ENCODE measurements at places on chromosomes 1 and 21. TPM values are rescaled to one million over a fixed set of nuclear protein-coding genes. Genes with fewer than 3 reads are reported as not detected.

HMCN1 gene
- total RNA-seq, result 30.5 TPM

GUCA2B gene
- not detected for total RNA-seq

LYPLAL1 gene
- 56.7 TPM for total RNA-seq

LCE1C gene
- total RNA-seq, result not detected

LMOD1 gene
- total RNA-seq, result 19.4 TPM

TIE1 gene
- total RNA-seq, result 67.9 TPM

SLC2A5 gene
- total RNA-seq, result 2.3 TPM

DAB1 gene
- 0.12 TPM for total RNA-seq

PEAR1 gene
- total RNA-seq, result 1.6 TPM

C8A gene
- not detected for total RNA-seq

DENND1B gene
- 11.0 TPM for total RNA-seq

TMPRSS3 gene
- not detected for total RNA-seq

RNU1-2 gene
- 2,224 TPM for total RNA-seq

LYPD8 gene
- total RNA-seq, result not detected

B3GALT6 gene
- 35.1 TPM for total RNA-seq

PDC gene
- not detected for total RNA-seq

KPRP gene
- not detected for total RNA-seq

LAPTM5 gene
- total RNA-seq, result not detected

VHLL gene
- not detected for total RNA-seq

KLHDC9 gene
- 1.3 TPM for total RNA-seq

SPEN gene
- 20.3 TPM for total RNA-seq

KIF17 gene
- 4.6 TPM for total RNA-seq

NOTCH2NLA gene
- 140 TPM for total RNA-seq

CDKN2C gene
- total RNA-seq, result 11.5 TPM

ESPN gene
- 0.62 TPM for total RNA-seq

SPRR2B gene
- not detected for total RNA-seq

NEK2 gene
- 17.9 TPM for total RNA-seq

UBAP2L gene
- total RNA-seq, result 87.3 TPM

SPRR1A gene
- total RNA-seq, result not detected

LAD1 gene
- not detected for total RNA-seq

SORT1 gene
- 5.8 TPM for total RNA-seq

URB2 gene
- total RNA-seq, result 11.4 TPM

FAM110D gene
- total RNA-seq, result under 0.01 TPM

FAAH gene
- 1.00 TPM for total RNA-seq

WNT2B gene
- total RNA-seq, result 1.2 TPM

CYP2J2 gene
- 0.33 TPM for total RNA-seq

ATPAF1 gene
- 54.0 TPM for total RNA-seq

KRTAP21-2 gene
- not detected for total RNA-seq

CR1L gene
- total RNA-seq, result not detected

FCRL1 gene
- total RNA-seq, result not detected

BRINP2 gene
- total RNA-seq, result 0.12 TPM

PIP5K1A gene
- total RNA-seq, result 66.1 TPM

DIO1 gene
- not detected for total RNA-seq

LHX8 gene
- total RNA-seq, result not detected

SLC22A15 gene
- 8.2 TPM for total RNA-seq

LRRC53 gene
- total RNA-seq, result not detected

HCRTR1 gene
- not detected for total RNA-seq

WDR77 gene
- 65.0 TPM for total RNA-seq

FAM3B gene
- total RNA-seq, result not detected

F3 gene
- total RNA-seq, result 16.9 TPM

TNFRSF9 gene
- under 0.01 TPM for total RNA-seq

PRMT6 gene
- 21.7 TPM for total RNA-seq

MTF1 gene
- total RNA-seq, result 3.2 TPM

RGS8 gene
- total RNA-seq, result under 0.01 TPM

LAX1 gene
- under 0.01 TPM for total RNA-seq

PLA2G2C gene
- under 0.01 TPM for total RNA-seq

OLFML2B gene
- total RNA-seq, result 4.9 TPM

Measured in uterine smooth muscle cell (primary cell).